ENCODE measurements at places on chromosomes 6 and 20. TPM values are rescaled to one million over a fixed set of nuclear protein-coding genes. Genes with fewer than 3 reads are reported as not detected.

Gene BMP2
- 12.4 TPM for total RNA-seq

Gene RGS17
- 0.59 TPM for total RNA-seq

DNA sequence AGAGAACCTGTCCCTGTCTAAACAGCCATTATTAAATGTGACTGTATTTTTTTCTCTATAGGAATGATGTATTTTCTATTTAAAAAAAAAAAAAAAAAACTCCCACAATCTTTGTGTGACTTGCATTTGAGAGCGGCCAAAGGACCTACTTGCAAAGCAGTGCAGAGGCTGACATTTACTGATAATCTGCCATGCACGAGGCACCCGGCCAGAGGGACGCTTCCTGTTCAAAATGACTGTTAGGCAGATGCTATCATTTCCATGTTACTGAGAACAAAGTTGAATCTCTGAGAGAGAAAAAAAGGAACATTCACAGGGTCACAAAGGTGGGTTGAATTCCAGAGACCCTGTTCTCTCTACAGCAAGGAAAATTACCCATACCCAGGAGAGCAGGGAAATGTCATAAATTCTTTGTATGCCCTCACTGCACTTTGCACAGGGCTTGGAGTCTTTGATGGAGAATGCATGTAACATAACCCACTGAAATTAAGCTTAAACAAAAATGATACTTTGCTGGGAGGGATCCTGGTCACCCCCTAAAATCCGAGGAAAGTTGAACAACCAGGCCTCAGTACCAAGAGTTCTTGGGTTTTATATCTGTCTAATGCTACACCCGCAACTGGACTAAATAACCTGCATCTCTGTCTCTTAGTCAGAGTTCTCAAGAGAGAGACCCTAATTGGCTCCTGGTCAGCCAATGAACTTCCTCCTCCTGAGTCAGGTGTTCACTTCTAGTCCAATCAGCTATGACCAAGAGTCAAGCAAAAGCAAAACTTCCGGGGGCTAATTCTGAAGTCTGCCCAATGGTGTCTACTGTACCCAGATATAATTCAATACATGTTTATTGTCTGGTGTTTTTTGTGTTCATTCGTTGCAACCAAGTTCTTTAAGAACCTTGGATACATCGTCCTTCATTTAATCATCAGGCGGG is 61.2 kb downstream of the GCLC start:
- DNase-seq = no peak

GRCh38 chr6:129096651-129097290 is 213.8 kb downstream of the LAMA2 start:
- no peak for DNase-seq

DNA sequence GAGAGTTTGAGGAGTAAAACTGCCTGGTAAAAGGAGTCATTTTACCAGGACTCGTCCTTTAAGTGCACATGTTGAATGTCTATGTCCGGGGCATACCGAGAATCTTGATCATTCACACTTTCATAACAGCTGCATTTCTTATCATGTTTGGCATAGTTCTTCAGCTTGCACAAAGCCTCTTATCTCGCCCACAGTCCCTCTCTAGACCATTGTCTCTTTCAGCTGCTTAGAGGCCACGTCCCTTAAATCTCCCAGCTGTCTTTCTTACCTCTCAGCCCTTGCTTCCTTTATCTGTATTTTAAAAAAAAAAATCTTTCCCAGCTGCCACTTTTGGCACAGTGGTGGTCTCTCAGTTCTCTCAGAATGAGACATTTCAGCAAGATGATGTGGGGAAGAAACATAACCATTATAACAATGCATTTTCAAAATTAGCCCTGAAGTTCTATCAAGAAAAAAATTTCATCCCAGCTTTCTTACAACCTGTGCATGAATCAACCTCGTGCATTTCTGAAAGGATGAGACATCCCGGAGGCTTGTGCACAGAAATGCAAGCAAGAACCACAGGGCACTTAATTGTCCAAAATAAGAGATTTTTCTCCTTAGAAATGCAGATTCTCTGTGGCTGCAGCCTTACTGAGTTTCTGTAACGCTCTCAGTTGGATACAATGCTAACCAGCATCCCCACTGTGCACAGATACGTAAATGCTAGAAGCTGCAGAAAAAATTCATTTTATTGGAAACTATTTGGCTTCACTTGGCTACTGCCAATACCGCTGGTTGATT is 24.2 kb downstream of the RBM24 start:
- DNase-seq = no peak

- DNase-seq = no peak
These were observed 214.5 kb upstream of the SASH1 start for GRCh38 chr6:148128014-148128730.

Data from lower lobe of right lung (tissue), 2 donors.